MG63 (cell line): ENCODE measurements at places on chromosomes 6 and 20. TPM values are rescaled to one million over a fixed set of nuclear protein-coding genes. Genes with fewer than 3 reads are reported as not detected.

DNA sequence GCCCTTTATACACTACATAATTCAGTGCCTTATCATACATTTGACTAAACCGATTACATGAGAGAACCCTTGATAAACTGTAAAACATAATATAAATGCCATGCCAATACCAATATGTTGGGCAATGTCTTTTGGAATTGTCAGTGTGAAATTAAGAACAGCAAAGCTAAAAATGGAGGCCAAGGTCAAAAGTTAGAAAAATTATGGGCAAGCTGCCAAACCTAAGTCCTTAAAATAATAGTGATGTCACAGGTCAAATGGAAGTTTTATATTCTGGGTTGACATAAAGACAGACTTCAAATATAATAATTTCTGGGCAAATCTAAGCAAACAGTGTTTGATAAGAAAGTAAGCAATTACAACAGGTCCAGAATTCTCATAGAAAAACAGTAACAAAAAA lies 696.7 kb downstream of the RNF144B start:
- DNase-seq: no peak

GRCh38 chr6:27188061-27188884 lies 59.2 kb upstream of the PRSS16 start:
- peak; percentile 54 for DNase-seq

The MACROD2 gene
- total RNA-seq: 0.66 TPM in 1 of 2 replicates, not detected in the other

GRCh38 chr6:104940893-104941728 lies 15.8 kb upstream of the LIN28B start:
- peak; percentile 59 for DNase-seq

DNA sequence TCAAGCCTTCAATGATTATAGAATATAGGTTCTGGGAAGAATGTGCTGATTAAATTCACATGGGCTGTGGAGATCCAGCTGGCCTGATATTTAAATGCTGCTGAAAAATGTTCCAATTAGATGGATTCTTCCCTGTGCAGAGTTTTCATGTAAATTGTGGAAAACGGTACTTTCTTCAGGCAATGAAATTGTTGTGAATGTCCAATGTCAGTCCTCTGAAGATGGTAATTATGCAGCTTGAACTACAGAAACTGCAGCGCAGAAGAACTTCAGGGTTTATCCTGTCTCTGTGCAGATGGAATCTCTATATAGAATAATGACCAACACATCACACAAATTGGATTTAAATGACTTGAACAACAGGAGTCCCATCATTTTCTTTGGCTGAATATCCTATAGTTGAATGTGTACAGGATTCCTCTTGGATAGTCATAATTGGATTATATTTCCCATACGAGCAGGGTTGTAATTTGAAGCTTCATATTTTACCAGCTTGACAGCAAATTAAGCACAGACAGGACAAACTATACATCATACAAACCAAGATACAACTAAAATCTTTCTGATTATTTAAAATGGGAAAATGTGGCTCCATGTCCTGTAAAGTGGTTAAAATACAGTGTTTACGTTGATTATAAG lies 82.3 kb downstream of the CAP2 start:
- no peak for DNase-seq

The AFDN gene
- total RNA-seq: 19.9 and 39.0 TPM in 2 replicates

The PTGIS gene
- 4.1 and 6.2 TPM in 2 replicates for total RNA-seq

DNA sequence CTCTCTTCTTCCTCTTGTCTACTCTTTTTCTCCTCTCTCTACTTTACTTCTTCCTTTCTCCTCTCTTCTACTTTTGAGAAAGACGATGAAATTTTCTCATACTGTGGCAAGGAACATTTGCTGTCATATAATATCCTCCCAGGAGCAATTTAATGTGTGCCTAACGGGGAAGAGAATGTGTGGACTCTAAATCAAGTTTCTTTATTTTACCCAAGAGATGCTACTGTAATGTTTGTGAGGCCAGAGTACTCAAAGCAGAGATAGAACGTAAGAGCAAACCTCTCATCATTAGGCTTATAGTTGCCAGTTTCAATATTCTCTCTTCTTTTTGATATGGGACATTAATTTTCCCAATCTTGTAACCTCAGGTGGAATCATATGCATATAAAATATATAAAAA lies 801.4 kb downstream of the BCKDHB start:
- DNase-seq: no peak

DNA sequence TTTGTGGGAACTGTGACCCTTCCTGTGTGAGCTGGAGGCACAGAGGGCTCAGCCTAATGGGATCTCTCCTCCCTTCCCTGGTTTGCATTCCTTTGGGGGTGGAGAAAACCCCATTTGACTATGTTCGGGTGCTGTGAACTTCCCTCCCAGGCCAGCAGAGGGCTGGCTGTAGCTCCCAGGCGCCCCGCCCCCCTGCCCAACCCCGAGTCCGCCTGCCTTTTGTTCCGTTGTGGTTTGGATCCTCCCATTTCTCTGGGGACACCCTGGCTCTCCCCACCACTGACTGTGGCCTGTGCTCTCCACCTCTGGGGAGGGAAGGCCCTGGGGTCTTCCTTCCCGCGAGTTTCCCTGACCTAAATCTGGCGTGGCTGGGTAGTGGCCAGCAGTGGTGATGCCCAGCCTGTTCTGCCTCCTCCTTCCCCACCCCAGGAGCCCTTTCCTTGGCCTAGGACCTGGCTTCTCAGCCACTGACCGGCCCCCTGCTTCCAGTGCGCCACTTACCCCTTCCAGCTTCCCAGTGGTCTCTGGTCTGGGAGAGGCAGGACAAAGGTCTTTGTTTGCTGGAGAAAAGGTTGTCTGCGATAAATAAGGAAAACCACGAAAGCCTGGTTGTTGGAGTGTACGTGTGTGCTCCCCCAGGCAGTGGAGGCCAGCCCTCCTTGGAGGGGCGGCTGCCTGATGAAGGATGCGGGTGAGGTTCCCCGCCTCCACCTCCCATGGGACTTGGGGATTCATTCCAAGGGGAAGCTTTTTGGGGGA lies 4.9 kb downstream of the VEGFA start:
- peak; percentile 48 for DNase-seq

The OR2H2 gene
- not detected in 2 replicates for total RNA-seq

GRCh38 chr6:164184410-164184809 lies 769.9 kb downstream of the QKI start:
- DNase-seq: no peak

GRCh38 chr20:53829724-53830521 lies 236.3 kb upstream of the ZNF217 start:
- no peak for DNase-seq

DNA sequence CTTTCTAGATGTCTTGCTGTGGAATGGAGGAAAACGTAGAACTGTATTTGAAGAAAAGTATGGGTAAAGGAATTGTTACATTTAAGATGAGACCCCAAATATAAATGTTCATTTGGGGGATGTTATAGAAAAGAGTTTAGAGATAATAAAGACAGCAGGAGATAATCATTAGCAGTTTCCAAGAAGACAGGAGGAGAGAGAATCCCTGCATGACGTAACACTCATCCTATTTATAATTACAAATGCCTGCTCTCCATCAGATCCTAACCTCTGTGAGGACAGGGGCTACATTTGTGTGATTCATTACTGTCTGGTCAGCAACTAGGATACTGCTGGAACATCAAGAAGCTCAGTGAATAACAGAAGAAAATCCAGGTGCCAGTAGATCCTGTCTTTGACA lies 133.0 kb upstream of the HDDC2 start:
- DNase-seq: no peak

The METTL24 gene
- total RNA-seq: not detected in 2 replicates

GRCh38 chr20:8216375-8217200 lies 84.5 kb downstream of the PLCB1 start:
- no peak for DNase-seq

- no peak for DNase-seq
Measured at GRCh38 chr20:49677777-49678758, 35.6 kb downstream of the B4GALT5 start.

DNA sequence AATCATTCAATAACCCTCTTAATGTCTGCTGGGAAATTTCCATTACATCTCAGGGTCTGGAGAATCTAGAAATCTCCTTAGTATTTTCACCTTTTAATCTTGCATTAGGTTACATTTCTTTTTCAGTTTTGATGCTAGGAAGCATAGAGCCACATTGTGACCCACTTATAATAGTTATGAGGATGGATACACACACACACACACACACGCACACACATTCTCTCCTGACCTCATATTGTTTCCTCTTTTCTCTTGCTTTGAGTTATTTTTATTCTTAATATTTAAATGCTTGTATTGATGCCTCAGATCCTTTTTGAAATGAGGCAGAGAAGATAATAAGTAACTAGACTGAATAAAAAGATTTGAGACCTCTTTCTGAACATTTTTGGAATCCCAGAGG lies 128.4 kb downstream of the KLHL32 start:
- DNase-seq: no peak

DNA sequence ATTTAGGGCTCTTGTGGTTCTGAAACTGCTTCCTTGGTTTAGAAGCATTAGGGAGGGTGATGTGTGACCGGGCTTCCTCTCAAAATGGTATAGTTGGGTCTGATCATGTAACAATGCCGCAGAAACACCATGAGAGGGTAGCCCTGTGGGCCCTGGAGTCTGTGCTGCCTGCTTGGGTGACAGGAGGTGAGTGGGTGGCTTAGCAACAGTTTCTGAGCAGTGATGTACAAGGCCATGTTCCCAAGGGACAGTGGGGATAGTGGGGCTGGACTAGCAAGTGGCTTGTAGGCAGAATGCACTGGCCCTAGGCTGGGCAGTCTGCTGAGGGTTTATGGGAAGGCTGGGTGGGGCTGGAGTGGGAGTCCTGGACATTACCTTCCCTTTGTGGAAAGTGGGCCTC lies 106.9 kb upstream of the MYL9 start:
- no peak for DNase-seq

DNA sequence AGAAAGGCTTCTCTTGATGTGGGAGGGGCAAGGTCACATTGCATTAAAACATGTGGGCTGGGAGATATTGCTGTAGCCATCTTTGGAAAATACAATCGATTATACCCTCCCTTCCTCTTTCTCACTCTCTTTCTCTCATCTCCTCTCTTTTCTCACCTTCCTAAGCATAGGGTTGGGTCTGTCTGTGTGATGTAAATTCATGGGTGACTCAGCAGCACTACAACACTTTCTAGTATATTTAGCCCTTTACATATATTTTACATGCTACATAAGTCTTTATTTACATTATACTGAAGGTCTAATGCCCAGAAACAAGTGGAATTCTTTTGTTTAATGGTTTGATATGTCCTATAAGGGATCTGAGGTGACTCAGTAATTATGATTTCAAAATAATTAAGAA lies 634.8 kb upstream of the FLRT3 start:
- DNase-seq: no peak

DNA sequence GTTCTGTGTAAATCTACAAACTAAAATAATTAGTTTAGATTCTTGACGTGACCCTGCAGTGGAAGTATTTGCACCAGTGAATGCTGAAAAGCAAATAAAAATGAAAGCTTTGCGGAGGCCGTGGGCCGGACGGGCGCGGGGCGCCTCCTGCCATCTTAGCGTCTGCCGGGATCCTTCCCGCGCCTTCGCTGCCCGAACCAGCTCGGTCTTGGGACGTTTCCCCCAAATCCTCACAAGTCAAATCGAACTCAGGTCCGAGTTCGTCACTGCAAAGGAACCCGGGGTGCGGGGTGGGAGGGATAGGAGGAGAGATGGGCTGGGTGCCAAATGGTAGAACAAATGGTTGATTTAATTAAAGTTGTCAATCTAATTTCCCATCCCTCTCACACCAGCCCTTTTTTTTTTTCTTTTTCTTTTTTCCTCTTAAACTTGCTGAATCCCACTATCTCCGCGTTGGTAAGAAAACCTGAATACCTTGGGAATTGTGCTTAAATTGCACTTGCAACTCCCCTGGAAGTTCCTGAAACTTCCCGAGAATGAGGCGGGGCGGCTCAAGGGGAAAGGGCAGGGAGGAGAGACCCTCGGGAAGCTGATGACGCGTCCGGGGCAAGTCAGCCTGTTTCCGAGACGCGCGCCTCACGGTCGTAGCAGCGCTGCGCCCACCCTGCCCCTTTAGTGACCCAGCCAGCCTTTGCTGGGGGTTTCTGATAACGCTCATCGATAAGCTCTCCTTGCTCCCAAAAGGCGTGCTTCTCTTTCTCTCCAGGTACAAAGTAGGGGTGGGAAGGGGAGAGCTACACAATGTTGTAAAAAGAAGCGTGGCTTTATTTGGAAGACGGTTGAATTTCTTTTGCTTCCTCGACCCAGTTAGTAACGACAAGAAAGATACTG lies 1.8 kb downstream of the GJA1 start:
- peak; percentile 63 for DNase-seq

The PKIB gene
- total RNA-seq: 0.89 TPM in 1 of 2 replicates, not detected in the other

The POPDC3 gene
- total RNA-seq: 1.8 and 2.2 TPM in 2 replicates

DNA sequence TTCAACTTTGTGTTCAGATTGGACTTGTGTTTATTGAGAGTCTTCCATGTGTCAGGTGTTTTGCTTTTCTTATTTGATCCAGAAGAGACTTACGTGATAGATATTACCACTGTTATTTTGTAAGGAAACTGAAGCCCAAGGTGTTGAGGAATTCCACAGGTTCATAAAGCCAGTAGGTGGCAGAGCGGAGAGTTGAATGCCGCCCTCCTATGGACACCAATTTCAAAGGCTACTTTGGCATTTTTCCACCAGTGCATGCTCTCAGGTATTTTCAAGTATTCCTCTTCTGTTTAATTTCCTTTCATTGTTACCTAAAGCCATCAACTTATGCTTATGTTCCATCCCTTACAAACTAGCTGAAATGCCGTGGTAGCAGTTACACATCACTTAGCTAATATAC lies 14.0 kb upstream of the COL10A1 start:
- no peak for DNase-seq

GRCh38 chr20:62804021-62804626 lies 511 bp upstream of the OGFR start:
- no peak for DNase-seq

The VSTM2L gene
- 0.81 and 4.0 TPM in 2 replicates for total RNA-seq

The GSTA2 gene
- total RNA-seq: 0.63 TPM in 1 of 2 replicates, not detected in the other

- DNase-seq: no peak
Measured at GRCh38 chr6:93915961-93916360, 496.6 kb upstream of the EPHA7 start.

DNA sequence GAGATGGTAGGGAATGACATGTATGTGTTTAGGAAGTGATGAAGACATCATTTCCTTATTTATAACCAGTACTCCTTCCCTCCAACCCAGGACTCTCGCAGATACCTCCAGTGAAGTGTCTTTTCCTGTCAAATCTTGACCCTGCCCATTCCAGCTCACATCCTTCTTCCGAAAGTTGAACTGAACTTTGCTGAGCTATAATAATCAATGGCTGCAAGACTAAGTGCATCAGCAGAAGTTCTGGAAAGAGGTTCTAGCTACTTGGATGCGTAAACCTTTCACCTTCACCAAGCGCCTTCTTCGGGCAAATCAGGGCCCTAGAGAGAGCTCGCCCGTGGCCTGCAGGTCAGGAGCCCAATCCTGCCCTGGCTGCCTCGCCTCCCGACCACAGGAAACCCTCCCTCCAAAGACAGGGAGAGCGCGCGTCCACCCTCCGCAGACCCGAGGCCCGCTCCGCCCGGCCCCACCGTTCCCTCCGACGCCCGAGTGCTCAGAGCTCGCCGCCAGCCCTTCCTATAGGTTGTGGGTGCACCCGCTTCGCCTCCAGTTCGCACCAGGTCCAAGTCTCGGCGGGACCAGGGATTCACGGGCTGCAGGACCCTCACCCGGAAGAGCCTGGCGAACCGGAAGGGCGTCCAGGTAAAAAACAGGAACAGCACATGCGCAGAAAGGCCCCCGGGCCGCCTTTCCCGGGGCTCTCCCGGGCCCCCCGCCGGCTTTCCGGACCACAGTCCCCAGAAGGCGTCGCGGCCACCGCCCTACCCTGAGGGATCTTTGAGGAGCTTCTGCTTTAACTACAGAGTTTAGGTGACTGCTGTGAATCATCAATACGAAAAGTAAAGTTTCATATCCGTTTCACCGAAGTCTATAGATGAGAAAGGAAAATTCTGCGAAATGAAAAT lies at the start of gene ZNF334:
ZNF334 (minus strand) TSS at position 617 of the 902 bp plus-strand sequence. CDS start 1,457 bp downstream, outside the sequence.
- DNase-seq: peak; percentile 18

GRCh38 chr6:109322825-109323224 lies 59.4 kb downstream of the CD164 start:
- DNase-seq: no peak
